Cardiac muscle cell (in vitro differentiated cells and primary cell): ENCODE measurements at places on chromosomes 16 and 17. TPM values are rescaled to one million over a fixed set of nuclear protein-coding genes. Genes with fewer than 3 reads are reported as not detected.

The CHD9 gene
- polyA plus RNA-seq, result 78.9 and 93.3 TPM in 2 replicates

The HAP1 gene
- polyA plus RNA-seq, result 0.80 and 2.1 TPM in 2 replicates

The DOC2B gene
- polyA plus RNA-seq, result 0.21 and 0.85 TPM in 2 replicates

The LDHD gene
- polyA plus RNA-seq, result 6.0 and 13.4 TPM in 2 replicates

The ASPHD1 gene
- polyA plus RNA-seq, result 1.8 and 2.3 TPM in 2 replicates

The CMTM2 gene
- 0.88 TPM in 1 of 2 replicates, not detected in the other for polyA plus RNA-seq

The RAB37 gene
- polyA plus RNA-seq, result 4.6 and 4.9 TPM in 2 replicates

The CMTM1 gene
- polyA plus RNA-seq, result 2.6 and 5.5 TPM in 2 replicates

The ALOXE3 gene
- 0.10 TPM in 1 of 2 replicates, not detected in the other for polyA plus RNA-seq

The CTF1 gene
- polyA plus RNA-seq, result 14.0 and 23.4 TPM in 2 replicates

The VMP1 gene
- 62.6 and 65.0 TPM in 2 replicates for polyA plus RNA-seq

The KRT32 gene
- polyA plus RNA-seq, result not detected in 2 replicates

The C17orf58 gene
- 13.5 and 24.1 TPM in 2 replicates for polyA plus RNA-seq

The TMIGD1 gene
- not detected in 2 replicates for polyA plus RNA-seq

The TK2 gene
- 18.2 and 20.9 TPM in 2 replicates for polyA plus RNA-seq

The IRX3 gene
- polyA plus RNA-seq, result 190 and 212 TPM in 2 replicates

The PRPSAP2 gene
- 66.5 and 68.5 TPM in 2 replicates for polyA plus RNA-seq

The CDK3 gene
- 12.2 and 18.5 TPM in 2 replicates for polyA plus RNA-seq

The TPSD1 gene
- not detected in 2 replicates for polyA plus RNA-seq

The MYH2 gene
- polyA plus RNA-seq, result 0.35 TPM in 1 of 2 replicates, not detected in the other

The KAT2A gene
- polyA plus RNA-seq, result 89.0 and 121 TPM in 2 replicates

The DHRS7B gene
- polyA plus RNA-seq, result 40.0 and 41.0 TPM in 2 replicates

The KRTAP2-1 gene
- not detected in 2 replicates for polyA plus RNA-seq

The ZNF469 gene
- 0.09 and 0.32 TPM in 2 replicates for polyA plus RNA-seq

The OTOP3 gene
- not detected in 2 replicates for polyA plus RNA-seq

The THAP11 gene
- polyA plus RNA-seq, result 61.3 and 68.3 TPM in 2 replicates

The SHPK gene
- polyA plus RNA-seq, result 3.6 and 5.0 TPM in 2 replicates

The HSD17B1 gene
- 2.8 and 3.0 TPM in 2 replicates for polyA plus RNA-seq

The P2RX1 gene
- 1.8 and 3.6 TPM in 2 replicates for polyA plus RNA-seq

The ALOX15B gene
- 0.12 TPM in 1 of 2 replicates, not detected in the other for polyA plus RNA-seq

The WWP2 gene
- 21.3 and 34.9 TPM in 2 replicates for polyA plus RNA-seq

The TERB1 gene
- not detected in 2 replicates for polyA plus RNA-seq

The ZDHHC7 gene
- 57.8 and 71.6 TPM in 2 replicates for polyA plus RNA-seq

The RFFL gene
- 3.7 and 4.9 TPM in 2 replicates for polyA plus RNA-seq

The NKD1 gene
- polyA plus RNA-seq, result 0.45 and 1.4 TPM in 2 replicates

The ITGAX gene
- not detected in 2 replicates for polyA plus RNA-seq

The BCO1 gene
- polyA plus RNA-seq, result not detected in 2 replicates

The RHBDL3 gene
- 0.07 TPM in 1 of 2 replicates, not detected in the other for polyA plus RNA-seq

The MMP2 gene
- 39.9 and 55.2 TPM in 2 replicates for polyA plus RNA-seq

The KRT15 gene
- polyA plus RNA-seq, result 0.15 TPM in 1 of 2 replicates, not detected in the other

The TMEM92 gene
- polyA plus RNA-seq, result 17.3 and 22.6 TPM in 2 replicates

The ELMO3 gene
- polyA plus RNA-seq, result 0.15 and 0.97 TPM in 2 replicates

The TBC1D3B gene
- polyA plus RNA-seq, result 4.0 and 4.7 TPM in 2 replicates

The ZACN gene
- 5.8 and 33.8 TPM in 2 replicates for polyA plus RNA-seq

The GRAP gene
- 0.80 TPM in 1 of 2 replicates, not detected in the other for polyA plus RNA-seq

The CCL7 gene
- polyA plus RNA-seq, result not detected in 2 replicates

The TP53TG3D gene
- polyA plus RNA-seq, result not detected in 2 replicates

The CCL16 gene
- not detected in 2 replicates for polyA plus RNA-seq
